ENCODE measurements at places on chromosomes 3 and 15. TPM values are rescaled to one million over a fixed set of nuclear protein-coding genes. Genes with fewer than 3 reads are reported as not detected.

COL6A5 gene
- not detected for total RNA-seq

MAP6D1 gene
- total RNA-seq, result 7.9 TPM

CTXND1 gene
- not detected for total RNA-seq

PRTG gene
- total RNA-seq, result 11.4 TPM

TRAT1 gene
- total RNA-seq, result 0.21 TPM

IGSF11 gene
- 0.33 TPM for total RNA-seq

ZIC1 gene
- 0.36 TPM for total RNA-seq

GOLGA6L7 gene
- not detected for total RNA-seq

CELSR3 gene
- total RNA-seq, result 7.7 TPM

INSYN1 gene
- total RNA-seq, result 2.6 TPM

GRAMD1C gene
- total RNA-seq, result 3.9 TPM

CDHR4 gene
- not detected for total RNA-seq

TUSC7 gene
- total RNA-seq, result not detected

RPP25 gene
- total RNA-seq, result 40.1 TPM

UCN2 gene
- 1.8 TPM for total RNA-seq

FBXW12 gene
- total RNA-seq, result not detected

EPM2AIP1 gene
- total RNA-seq, result 7.3 TPM

P2RY1 gene
- 0.08 TPM for total RNA-seq

LEO1 gene
- total RNA-seq, result 30.1 TPM

GOLGA6L9 gene
- total RNA-seq, result 5.8 TPM

ZKSCAN7 gene
- total RNA-seq, result not detected

TRAK1 gene
- 38.4 TPM for total RNA-seq

SHC4 gene
- 0.10 TPM for total RNA-seq

PPARG gene
- total RNA-seq, result 88.1 TPM

GOLGA8T gene
- total RNA-seq, result not detected

PRR20G gene
- total RNA-seq, result not detected

TBC1D5 gene
- 30.4 TPM for total RNA-seq

THRB gene
- total RNA-seq, result 3.9 TPM

LACTB gene
- total RNA-seq, result 18.4 TPM

C3orf22 gene
- not detected for total RNA-seq

APOD gene
- total RNA-seq, result not detected

NBEAL2 gene
- 38.8 TPM for total RNA-seq

STARD5 gene
- 2.9 TPM for total RNA-seq

SPATA12 gene
- total RNA-seq, result 0.10 TPM

TMEM212 gene
- total RNA-seq, result not detected

B3GNT5 gene
- total RNA-seq, result 22.8 TPM

LCMT2 gene
- total RNA-seq, result 12.1 TPM

ANKRD63 gene
- total RNA-seq, result 0.72 TPM

LTF gene
- not detected for total RNA-seq

TMEM108 gene
- 0.41 TPM for total RNA-seq

ACAD9 gene
- 70.9 TPM for total RNA-seq
